ENCODE measurements at places on chromosomes 7 and 10.

GRCh38 chr10:23157691-23158369 is 34.3 kb upstream of the PTF1A start:
- DNase-seq, result no peak

GRCh38 chr10:69801434-69802315 is at the start of gene COL13A1:
Gene COL13A1 (plus strand): TSS chr10:69801906. CDS start chr10:69802424, 518 bp downstream.
- DNase-seq, result no peak

GRCh38 chr10:127345231-127345965 is 149.0 kb upstream of the INSYN2A start:
- DNase-seq, result no peak

DNA sequence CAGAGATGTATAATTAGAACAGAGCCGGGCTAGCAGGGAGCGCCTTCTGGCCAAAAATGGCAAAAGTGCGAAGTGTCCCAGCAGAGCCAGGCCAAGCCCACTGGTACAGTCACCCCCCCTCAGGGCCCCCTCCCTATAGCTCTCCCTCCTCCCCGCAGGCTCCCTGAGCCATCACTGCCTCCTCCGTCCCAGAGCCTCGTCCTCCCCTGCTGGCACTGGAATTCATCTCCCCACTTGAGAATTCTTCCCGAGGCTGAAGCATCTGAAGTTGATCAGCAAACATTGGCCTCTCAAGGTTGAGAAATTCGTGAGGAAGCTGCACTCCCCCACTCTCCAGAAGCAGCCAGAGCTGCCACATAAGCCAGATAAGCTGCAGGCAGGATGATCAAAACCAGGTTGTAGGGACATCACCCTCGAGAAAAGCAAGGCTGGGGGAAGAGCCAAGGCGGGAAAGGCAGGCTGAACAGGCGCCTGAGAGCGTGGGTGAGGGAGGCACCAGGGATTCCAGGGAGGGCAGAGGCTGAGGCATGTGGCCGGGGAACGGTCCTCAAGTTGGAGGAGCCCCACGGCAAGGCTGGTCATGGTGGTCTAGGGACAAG is 23.4 kb downstream of the CAMK2G start:
- DNase-seq, result no peak

GRCh38 chr7:157405914-157406810 is 69.4 kb downstream of the DNAJB6 start:
- DNase-seq, result no peak

DNA sequence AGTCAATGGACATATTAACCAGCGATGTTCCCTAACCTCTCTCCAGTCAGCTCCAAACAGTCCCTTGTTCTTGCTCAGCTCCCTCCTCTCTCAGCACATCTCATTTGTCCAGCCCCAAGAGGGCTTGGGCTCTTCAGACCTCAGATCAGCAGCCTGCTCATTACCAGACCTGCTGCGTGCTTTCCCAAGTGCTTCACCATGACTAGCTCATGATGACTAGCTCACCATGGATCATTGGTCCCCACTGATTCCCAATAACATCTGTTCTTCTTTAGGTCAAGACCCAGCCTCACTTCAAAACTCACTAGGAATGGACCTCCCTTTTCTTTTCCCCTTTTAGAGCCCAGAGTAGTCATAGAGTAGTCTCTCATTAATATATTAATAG is 121.9 kb downstream of the SLC16A9 start:
- no peak for DNase-seq

GRCh38 chr7:94431619-94432280 is 37.1 kb downstream of the COL1A2 start:
- DNase-seq, result no peak

DNA sequence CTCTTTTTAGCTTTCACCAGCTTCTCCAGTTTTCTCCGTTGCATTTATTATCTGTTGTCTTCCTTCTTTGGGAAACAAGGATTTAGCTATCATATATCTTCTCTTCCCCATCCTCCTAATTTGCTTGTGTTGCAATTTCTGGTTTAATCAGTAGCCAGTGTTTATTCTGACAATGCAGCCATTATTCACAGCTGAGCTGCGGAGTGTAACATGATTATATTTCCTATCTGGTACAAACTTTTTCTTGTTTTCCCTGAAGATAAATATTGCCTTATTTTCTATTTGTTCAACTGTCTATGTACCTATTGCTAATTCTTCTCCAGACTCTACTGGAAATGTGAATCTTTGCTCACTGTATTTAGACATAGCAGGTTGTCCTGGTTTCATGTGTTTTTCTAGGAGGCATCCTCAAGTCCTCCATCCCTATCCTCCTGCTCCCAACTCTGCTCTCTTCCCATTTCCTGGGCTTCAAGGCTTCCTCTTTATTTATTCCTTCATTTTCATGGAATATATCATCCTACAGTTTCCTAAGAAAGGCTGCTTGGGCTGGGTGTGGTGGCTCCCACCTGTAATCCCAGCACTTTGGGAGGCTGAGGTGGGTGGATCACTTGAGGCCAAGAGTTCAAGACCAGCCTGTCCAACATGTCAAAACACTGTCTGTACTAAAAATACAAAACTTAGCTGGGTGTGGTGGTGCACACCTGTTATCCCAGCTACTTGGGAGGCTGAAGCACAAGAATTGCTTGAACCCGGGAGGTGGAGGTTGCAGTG is 72.4 kb upstream of the KDM7A start:
- DNase-seq, result no peak

DNA sequence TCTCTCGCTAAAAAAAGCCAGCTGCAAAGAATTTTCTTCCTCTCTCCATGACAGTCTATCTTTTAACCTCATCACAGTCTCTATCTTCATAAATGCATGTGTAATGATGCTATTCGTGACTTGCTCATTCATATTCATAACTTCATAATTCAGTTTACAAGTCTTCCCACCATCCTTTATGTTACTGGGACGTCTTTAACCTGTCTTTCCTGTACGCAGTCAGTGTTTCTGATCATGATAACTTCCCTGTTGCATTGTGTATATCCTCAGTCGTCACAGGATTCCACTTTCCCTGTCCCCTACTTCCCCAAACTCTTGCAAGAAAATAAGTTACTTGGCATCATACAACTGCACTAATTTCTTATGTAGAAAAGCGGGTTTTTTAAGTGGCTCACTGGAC is 165.6 kb upstream of the ASAH2 start:
- no peak for DNase-seq

DNA sequence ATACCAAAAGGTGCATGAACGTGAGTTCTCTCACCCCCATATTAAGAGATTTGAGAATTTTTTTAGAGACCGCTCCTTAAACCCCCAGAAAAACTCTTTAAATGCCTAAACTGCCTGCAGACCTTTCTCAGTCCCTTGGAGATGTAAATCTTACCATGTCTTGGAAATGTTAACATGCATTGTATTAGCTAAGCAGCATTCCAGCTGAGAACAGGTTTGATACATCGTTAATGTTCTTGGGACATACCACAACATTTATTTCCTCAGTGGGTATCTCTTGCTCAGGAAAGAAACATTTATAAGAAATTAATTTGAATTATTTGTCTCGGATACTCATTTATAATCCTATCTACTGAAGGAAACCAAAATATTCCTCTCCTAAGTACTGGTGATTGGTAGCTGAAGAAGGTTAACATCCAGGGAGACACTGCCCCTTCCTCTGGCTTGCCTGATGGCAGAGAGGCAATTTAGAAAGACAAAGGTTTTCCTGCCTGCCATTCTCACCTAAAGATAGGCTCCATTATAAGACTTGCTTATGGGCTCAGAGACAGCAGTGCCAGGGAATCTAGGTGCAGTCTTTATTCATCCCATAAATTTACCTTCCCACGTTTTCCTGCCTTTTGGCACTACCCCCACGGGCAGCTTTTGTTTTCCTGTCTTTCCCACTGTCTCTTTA is 141.2 kb downstream of the COBL start:
- DNase-seq, result no peak

DNA sequence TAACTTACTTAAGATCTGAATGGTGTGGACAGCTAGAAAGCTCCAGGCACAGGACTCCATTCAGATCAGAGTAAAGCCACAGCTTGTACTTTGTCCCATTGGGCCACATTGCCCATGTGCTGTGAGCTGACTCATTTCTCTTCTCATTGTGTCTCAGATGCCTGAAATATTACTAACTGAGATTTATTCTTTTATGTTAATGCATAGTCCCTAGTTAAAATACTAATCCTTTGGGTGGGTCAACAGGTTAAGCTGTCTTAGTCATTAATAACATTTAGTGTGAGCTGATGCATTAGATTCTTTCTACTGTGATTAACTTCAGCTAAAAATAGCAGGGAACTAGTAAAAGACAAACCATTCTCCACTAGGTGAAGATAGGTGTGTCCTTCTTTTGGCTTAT is 104.7 kb upstream of the ARMC3 start:
- no peak for DNase-seq

DNA sequence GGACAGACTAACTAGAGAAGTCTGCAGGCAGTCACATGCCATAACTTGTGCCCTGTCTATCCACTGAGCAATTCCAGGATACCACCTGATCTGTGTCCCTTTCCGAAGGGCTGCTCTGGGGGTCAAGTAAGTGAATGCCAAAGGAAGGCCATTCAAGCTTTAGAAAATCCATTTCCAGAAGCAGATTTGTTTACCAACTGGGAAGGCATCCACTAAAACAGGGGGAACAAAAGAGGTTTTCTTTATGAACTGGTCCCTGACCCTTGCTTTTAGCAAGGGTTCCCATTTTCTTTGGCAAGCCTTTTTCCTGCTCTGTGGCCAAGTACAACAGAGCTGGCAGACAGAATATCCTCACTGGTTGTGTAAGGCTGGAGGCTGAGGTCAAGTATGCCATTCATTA is 36.5 kb downstream of the ITPRID1 start:
- no peak for DNase-seq

DNA sequence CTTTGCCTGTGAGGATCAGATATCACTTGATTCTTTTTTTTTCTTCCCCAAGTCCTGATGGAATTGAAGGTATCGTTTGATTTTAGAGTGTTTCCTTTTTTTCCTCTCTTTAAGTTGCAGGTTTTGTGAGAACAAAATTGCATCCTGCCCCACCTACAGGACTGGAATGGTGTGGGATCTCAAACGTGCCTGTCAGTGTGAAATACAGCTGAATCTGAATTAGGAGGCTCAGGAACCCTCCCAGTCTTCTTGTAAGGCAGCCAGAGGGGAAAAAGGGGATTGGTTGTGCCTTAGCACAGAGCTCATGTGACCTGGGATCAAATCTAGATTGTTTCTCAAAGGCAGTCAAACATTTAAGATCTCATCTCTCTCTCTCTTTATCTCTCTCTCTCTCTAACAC is 32.7 kb upstream of the KLHL7 start:
- no peak for DNase-seq

- no peak for DNase-seq
These were observed 74.5 kb upstream of the VKORC1L1 start for GRCh38 chr7:65798111-65799075.

DNA sequence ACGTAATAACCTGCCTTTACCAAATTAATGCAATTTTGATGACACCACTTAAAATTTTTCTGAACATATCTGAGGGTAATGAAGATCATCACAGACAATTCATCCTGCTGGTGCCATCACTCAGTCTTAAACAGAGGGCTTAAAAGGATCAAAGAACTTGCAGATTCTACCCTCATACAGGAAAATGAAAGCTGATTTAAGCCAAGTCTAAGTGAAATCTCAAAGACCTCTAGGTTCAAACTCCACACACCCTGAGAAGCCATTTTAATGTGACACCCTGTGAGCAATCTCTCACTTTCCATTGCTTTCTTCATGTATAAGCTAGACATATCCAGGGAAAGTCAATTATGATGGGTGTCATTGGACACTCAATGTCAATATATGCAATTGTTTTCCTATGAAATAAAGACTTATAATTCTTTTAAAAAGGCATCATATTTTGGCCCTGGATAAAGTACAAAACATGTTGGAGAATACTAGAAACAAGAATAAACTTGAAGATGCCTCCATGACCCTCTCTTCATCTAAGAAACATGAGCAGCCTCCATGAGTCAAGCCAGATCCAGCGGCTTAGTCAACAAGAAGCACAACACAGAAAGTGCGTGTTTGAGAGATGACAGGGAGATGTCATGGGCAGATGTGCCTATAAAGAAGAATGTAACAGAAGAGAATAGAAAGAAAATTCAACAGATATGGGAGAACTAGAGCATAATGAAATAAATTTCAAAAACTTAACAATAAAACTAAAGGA is 291.9 kb downstream of the PARD3 start:
- DNase-seq, result no peak

GRCh38 chr7:142391191-142391992 is 133.5 kb upstream of the PRSS58 start:
- no peak for DNase-seq

- no peak for DNase-seq
These were observed 12.1 kb upstream of the LAMB1 start for GRCh38 chr7:108014747-108015682.

- no peak for DNase-seq
These were observed 57.1 kb upstream of the CELF2 start for GRCh38 chr10:10960534-10960933.

DNA sequence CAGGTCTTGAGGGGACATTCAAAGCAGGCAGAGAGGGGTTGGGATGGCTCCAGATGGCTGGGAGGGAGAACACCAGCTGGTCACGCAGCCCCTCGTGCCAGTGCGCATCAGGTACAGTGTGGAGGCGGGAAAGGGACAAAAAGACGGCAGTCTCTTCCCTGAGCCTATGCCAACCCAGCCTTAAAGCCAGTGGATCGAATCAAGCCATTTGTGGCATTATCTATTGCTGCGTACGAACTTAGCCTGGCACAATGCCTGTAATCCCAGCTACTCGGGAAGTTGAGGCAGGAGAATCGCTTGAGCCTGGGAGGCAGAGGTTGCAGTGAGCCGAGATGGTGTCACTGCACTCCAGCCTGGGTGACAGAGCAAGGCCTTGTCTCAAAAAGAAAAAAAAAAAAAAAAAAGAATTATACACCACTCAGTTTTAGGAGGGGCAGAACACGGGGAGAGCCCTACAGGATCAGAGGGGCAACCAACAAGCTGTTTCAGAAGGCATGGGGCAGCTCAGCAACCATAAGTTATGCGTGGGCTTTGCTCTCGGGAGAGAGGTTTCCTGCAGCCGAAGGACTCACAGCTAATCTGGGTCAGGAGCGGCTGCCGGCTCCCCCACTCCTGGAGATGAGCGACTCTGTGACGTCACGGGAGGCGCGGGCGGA is 356 bp upstream of the NDUFB2 start:
- no peak for DNase-seq

DNA sequence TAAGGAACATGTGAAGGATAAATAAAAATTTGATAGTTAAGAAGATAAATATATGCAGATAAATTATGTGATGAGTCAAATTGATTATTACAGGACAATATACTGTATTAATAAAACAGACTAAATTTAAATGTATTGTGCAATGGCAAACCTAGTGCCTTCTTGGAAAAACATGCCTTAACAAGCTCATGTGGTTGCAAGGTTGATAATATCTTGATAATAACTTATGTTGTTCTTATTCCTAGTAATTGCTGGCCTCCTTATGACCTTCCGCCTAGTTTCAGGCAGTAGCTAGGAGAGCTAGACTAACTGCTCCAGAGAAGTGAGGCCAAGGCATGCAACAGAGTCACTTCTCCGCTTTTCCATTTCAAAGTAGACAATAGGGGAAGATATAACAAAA is 7.6 kb upstream of the RAB11FIP2 start:
- no peak for DNase-seq

GRCh38 chr7:108149908-108150307 is 19.7 kb upstream of the LAMB4 start:
- no peak for DNase-seq

GRCh38 chr7:93461350-93461749 is 113.2 kb downstream of the CALCR start:
- no peak for DNase-seq

Data from bone marrow (tissue), 2 donors.